DMS79 treated with DMSO at 0.1 percent for 48 hours (cell line): ENCODE measurements at places on chromosomes 1 and 21.
A peak's percentile ranks its signal among the peaks of the same experiment; 100 is the strongest.

- DNase-seq, result no peak
Measured at GRCh38 chr1:117582451-117582850, 23.4 kb upstream of the TENT5C start.

GRCh38 chr1:166869318-166870099, 6.6 kb downstream of the TADA1 start:
- DNase-seq, result no peak

GRCh38 chr1:164767752-164768402, 208.9 kb downstream of the PBX1 start:
- no peak for DNase-seq

GRCh38 chr1:214102907-214103306, 115.1 kb downstream of the PROX1 start:
- DNase-seq, result no peak

DNA sequence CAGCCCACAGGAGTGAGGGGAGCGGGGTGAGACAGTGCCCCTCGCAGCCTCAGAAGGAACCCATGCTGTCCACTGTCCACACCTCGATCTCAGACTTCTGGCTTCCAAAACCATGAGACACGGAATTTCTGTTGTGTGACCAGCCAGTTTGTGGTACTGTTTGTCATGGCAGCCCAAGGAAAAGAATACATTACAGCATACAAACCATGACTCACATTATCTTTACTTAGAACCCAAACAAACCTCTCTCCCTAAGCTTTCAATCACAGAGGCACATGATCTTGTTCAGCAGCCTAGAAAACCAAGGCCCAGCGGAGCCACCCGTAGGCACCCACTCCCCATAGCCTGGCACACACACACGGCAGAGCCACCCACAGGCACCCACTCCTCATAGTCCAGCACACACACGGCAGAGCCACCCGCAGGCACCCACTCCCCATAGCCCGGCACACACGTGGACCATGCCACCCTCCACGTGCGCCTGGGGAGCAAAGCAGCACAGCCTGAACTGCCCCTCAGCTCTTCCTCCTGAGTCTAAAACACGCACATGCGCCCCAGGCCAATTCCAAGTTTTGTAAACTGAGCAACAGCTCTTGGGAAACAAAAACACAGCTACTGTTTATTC, 458 bp upstream of the KRTAP10-4 start:
- no peak for DNase-seq

DNA sequence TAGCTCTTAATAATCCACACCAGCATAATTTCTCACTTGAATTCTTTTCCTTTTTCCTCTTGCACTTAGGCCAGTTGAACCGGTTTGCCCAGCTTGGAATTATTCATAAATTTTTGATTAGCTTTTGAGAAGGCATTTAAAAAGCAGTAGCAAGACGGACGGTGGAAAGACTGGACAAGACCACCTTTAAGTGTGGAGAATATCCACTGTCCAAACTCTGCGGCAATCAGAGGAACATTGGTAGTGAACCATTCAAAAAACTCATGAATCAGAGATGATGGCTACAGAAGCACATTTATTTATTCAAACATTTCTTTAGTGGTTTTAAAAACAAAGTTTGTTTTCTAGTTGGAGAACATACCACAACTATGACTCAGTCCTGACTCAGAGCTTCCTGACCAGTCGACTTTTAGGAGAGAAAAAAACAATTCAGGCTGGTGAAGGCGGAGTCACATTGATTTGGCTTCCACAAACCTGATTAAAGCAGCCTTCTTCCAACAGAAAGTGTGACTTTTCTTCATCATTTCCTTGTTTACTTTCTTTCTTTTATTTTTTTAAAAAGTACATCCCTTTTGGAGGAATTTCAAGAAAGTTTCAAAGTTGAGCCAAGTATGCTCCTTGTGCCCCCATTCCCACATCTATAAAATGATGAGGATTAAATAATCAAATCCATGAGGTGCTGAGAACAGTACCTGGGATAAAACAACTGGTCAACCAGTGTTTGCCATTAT, 128.8 kb downstream of the ADSS2 start:
- DNase-seq, result no peak

GRCh38 chr1:56414728-56415224, 164.6 kb downstream of the PLPP3 start:
- peak; percentile 13 for DNase-seq

DNA sequence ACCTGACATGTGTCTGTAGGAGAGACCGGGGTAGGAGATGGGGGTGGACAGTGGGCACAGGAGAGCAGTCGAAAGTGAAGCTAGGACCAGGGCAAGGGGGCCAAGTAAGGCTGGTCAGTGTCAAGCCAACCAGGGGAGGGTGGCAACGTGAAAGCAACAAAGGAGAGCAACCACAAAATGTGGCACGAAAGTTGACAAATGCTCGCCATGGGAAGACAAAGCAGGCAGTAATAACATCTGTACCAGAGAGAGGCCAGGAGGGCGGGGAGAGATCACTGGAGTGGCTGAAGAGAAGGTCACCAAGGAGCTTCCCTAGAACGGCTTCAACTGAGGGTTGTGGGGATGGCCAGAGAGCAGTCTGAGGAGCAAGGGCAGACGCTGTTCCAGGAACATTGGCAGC, 17.0 kb downstream of the QSOX1 start:
- DNase-seq, result no peak

GRCh38 chr1:16212251-16212961, at the start of gene ARHGEF19:
TSS of gene ARHGEF19 (minus strand) at chr1:16212652. CDS start at chr1:16209054, 3,598 bp downstream.
- peak; percentile 93 for DNase-seq

GRCh38 chr1:95236784-95237575, 3.0 kb downstream of the RWDD3 start:
- no peak for DNase-seq

DNA sequence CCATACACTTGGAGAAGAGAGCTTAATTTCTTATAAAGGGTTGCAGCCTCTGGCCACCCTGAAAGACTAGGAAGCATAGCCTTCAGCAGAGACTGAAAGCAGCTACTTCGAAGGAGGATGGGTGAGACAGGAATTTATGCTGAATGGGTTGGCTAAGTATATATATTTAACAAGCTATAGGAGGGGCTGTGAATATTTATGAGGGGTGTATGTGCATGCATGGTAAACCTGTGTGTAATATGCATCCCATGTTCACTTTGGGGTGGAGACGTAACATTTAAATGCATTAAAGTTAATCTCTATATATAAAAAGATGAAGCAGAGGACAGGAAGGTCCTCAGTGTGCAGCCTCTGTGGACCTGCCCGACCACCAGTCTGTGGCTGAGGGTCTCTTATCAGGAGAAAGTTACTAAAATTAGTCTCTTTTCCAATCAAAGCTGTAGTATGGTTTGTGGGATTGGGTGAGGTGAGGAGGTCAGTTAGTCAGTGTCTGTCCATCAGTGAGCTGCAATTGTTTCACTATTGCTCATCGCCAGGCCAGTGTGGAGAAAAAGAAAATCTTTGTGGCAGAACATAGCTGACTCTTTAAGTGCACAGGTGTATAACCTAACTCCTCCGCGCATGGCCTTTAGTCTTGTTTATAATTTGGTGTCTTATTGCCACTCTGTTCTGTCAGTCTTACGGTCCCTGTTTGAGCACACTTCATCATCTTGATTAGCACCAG, 35.4 kb upstream of the DSCAM start:
- no peak for DNase-seq

DNA sequence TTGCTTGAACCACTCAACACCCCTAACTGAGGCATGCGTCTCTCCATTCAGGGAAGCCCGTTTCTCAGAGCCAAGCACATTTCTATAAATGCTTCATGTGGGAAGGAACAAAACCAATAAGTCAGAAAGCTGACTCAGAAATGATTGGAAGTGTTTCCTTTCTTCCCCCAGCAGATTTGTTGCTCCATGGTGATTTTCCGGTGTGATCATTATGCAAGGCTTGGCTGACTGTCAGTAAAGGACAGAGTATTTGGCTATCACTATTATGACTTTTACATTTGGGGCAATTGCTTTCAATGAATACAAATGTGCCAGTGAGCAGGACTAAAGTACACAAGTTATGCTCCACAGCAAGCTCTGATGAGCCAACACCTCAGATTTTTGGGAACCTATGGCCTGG, 53.3 kb upstream of the ZC3H11B start:
- no peak for DNase-seq

- DNase-seq, result no peak
Measured at GRCh38 chr1:200075938-200076546, 48.5 kb downstream of the NR5A2 start.

GRCh38 chr1:205440476-205441317, 15.1 kb downstream of the BLACAT1 start:
- peak; percentile 86 for DNase-seq

GRCh38 chr1:210698661-210699060, 370.0 kb downstream of the HHAT start:
- no peak for DNase-seq

DNA sequence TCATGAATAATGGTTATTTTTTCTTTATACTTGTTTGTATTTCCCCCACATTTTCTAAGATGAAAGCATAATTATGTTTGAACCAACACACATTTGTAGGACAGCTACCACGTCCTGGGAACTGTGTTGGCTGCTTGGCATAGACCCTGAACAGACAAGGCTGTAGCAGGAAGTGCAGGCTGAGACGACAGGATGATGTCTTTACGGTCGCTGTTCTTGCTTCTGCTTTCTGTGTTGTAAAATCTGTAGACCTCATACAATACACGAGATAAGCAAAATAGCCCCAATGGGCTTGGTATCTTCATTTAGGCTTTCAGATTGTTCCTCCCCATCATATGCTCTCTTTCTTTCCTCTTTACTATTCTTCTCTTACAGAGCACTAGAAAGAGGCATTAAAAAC, 23.3 kb upstream of the OTUD3 start:
- no peak for DNase-seq

GRCh38 chr1:102886638-102887037, 221.7 kb downstream of the COL11A1 start:
- no peak for DNase-seq
